Activated T-cell treated with anti-CD3 and anti-CD28 coated beads for 4 hours (primary cell): ENCODE measurements at places on chromosomes 6 and 20.

DNA sequence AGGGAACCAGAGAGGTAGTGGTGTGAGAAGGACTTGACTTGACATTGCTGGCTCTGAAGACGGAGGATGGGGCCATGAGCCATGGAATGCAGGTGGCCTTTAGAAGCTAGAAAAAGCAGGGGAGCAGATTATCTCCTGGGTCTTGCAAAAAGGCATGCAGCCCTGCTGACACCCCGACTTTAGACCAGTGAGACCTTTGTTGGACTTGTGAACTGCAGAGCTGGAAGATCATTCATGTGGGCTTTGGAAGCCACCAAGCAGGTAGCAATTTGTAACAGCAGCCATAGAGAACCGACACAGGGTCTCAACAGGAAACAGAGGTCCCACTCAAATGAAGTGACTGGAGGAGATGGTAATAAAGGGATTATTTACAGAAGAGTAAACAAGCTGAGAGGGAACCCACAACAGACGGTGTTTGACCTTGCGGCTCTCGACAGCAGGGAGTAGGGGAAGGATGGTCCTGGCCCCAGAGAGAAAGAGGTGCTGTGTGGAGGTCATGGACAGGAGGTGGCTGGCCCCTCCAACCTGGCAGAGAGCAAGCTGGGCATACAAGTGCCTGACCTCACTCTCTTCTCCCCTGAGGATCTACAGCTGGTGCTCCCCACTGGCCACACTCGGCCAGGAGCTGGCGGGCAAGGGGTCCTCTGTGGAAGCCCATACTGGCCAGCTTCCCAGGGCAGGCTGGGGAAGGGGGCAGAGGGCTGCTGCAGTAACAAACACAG, 43.9 kb downstream of the SLC22A23 start:
- no peak for DNase-seq

DNA sequence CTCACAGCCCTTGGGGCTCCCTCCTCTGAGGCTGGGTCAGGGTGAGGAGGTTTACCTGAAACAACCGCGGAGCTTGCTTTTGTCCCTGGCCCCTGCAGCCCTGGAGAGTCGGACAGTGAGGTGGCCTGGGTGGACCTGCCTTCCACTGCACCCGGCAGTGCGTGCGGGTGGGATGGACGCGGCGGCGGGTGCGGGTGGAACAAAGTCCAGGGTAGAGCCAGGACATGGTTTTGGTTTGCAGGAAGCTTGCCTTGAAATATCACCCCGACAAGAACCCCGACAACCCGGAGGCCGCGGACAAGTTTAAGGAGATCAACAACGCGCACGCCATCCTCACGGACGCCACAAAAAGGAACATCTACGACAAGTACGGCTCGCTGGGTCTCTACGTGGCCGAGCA, 27.1 kb downstream of the UCKL1 start:
- no peak for DNase-seq

DNA sequence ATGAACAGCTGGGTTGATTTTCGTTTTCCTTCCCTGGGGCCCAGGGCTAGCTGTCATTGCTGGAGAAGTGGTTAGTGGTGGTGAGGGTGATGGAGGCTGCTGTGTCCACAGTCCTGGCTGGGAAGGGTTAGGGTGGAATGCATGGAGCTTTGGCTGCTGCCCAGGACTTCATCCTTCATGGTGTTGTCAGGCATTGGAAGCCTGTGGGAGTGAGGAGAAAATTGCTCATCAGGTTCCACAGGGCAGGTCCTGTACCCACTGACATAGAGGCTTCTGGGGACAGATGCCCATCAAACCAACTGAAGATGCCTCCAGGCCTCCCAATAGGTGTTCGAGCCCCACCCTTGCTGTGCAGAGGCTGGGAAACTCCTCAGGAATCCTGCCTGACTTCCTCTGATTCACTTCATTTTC, 262.4 kb upstream of the SUPT3H start:
- DNase-seq = no peak

- DNase-seq = no peak
These were observed 98.6 kb downstream of the KCNQ5 start for GRCh38 chr6:72720464-72720863.

DNA sequence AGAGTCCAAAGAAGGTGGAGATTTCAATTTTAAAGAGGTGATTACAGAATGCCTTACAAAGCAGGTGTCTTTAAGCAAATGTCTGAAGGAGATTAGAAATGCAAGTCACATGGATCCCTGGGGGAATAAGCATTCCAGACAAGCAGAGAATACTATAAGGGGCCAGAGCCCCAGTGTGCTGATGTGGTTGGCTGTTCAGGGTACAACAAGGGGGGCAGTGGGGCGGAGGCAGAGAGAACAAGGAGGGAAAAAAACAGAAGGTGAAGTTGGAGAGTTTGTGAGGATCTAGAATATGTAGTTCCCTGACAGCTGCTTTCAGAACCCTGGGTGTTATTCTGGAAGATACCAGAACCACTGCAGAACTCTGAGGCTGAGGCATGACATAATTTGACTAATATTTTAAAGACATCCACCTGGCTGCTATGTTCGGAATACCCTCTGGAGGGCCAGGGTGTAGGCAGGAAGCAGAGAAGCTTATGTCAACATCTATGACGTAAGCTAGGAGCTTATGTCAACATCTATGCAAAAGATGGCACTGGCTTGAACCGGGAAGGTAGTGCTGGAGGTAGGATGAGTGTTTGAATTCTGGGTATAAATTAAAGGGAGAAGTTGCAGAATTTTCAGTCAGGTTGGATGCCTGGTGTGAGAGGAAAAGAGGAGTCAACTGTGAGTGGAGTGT, 276.3 kb upstream of the AGPAT4 start:
- no peak for DNase-seq

DNA sequence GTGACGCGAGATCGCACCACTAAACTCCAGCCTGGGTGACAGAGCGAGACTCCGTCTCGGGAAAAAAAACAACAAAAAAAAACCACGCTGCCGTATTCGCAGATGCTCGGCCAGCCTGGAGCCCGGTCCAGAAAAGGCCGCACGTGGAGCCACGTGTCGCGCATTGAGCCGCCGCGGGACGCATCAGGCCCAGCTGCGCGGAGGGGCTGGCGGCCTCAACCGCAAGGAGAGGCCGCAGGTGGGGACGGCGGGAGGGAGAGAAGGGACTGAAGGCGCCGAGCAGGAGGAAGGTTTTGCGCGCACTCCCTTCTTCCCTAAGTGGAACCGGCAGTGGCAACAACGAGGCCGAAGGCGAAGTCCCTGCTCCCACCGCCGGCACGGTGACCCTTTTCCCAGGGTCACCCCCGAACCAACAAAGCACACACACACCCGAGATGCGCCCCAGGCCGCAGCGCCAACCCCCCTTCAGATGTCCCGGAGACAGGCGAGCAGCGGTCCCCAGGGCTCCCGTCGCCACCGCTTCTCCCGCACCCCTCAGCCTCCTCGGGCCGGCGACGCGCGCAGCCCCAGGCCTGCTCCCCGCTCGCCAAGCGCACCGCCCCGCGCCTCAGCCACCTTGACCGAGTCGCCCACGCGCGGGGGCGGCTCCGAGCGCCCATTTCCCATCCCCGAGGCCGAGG, 681 bp downstream of the SYCP2 start:
- no peak for DNase-seq

- DNase-seq = no peak
These were observed 201.0 kb upstream of the CEP162 start for GRCh38 chr6:84428300-84428907.

DNA sequence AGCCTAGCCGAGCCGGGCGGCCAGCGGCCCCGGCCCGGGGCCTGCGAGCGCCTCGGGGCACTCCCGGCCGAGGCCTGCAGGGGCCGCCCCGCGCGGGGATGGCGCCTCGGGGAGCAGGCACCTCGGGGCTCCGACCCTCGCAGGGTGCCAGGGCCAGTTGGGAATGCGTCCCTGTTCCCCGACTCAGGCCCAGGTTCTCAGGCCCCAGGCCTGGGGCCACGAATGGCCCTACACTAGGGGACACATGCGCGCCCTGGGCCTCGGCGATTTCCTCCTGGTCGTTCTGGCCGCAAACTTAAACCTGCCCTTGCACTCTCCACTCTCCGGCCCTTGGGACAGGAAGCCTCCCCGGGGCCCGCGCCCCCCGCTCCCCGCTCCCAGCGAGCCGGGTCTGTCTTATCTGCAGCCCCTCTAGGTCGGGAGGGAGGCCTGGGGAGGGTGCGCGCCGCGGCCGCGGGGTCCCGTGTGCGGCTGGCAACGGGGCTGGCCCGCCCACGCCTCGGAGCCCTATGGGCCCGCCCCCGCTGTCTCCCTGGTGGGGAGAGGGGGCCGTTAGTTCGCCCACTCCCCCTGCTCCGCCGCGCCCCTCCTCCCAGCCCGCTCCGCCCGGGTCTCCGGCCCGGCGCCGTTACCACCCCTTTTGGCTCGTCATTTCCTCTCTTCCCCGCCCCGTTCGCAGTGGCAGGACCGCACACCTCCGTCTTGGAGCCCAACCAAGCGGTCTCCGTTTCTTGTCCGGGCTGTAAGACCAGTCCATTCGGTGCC, 611 bp downstream of the NFYA start:
- DNase-seq = peak; percentile 69

DNA sequence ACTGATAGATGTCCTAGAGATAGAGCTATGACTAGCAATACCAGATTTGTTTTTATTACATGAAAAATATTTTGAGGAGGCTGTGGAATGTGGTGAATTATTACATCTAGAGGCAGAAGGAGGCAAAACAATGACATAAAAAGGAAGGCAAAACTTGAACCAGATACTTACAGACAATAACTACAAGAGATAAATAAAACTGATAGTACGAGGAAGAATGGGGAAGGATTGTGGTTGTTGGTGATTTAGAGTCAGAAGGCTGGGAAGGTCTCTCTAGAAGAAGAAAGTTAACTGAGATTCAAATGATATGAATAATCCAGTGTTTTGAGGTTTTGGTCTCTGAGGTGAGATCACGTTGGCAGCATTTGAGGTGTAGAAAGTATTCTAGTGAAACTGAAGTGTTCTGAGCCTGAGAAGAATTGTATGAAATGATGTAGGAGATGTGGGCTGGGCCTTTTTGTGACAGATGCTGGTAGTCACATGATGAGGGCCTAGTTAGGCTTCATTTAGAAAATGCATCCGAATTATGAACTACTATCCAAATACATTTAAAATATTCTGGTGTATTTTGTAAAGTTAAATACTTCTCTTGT, 589.1 kb downstream of the EYS start:
- no peak for DNase-seq

- DNase-seq = no peak
These were observed 139.9 kb upstream of the SLC22A23 start for GRCh38 chr6:3596766-3597165.

DNA sequence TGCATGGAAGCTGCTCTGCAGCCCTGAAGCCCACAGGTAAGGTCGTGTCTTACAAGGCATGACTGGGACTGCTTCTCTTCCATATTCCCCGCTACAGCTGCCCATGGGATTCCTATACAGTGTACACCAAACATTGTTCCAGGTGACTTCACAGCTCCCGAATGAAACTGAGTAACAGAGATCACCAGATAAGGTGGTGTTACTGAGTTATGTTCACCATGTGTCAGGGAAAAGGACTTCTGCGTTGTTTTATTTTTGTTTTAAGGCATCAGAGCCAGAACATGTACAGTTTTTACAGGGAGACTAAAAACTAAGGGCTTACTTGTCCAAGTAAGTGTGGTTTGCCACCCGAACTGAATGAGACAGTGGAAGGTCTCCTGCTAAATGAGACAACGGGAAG, 138.3 kb downstream of the CD83 start:
- DNase-seq = no peak

DNA sequence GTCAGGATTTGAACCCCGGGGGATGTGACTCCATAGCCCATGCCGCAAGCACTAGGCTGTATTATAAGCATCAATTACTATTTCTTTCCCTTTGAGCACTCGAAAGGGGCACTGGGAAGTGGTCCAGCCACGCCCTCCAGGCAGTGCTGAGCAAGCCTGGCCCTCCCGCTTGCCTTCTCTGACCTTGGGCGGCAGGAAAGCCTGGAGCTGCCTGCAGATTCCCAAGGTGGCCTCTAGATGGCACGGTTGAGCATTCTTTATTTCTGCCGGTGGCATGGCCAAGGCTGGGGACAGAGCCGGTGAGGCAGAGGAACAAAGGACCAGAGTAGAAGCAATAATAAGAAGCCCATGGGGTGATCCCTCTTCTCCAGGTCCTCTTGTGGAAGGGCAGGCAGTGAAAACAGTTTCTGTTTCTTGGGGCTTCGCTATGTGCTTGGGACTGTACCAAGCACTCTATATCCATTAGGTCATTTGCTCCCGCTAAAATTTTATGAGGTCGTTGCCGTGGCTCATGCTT, 32.0 kb downstream of the ARHGAP40 start:
- DNase-seq = peak; percentile 54

- no peak for DNase-seq
These were observed 289.6 kb downstream of the PREX1 start for GRCh38 chr20:48538058-48538825.

DNA sequence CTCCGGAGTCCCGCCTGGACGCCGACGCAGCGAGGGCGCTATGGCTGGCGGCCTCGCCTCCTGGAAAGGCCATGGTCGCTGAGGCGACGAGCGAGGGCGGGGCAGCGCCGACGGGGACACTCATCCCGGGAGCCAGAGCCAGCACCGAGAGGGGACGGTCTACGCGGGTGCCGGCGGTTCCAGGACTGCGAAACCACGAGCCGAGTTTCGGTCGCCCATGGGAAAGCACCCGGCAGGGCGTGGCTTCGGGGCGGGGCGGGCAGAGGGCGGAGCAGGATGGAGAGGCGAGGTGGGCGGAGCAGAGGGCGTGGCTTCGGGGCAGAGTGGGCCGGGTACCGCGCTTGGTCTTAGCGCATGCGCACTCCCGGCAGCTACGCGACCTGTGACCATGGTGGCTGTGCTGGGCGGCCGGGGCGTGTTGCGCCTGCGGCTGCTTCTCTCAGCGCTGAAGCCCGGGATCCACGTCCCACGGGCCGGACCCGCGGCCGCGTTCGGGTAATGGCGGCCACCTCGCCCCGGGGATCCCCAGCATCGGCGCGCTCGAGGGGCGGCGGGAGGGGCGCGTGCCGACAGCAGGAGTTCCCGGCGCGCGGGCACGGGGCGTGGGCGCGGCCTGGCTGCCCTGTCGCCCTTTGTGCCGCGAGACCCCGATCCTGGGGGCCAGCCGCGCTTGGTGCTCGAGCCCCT, at the start of gene BPHL:
Gene BPHL, plus strand, starts transcription at position 359 of the 687 bp plus-strand sequence. Its CDS starts 30 bp downstream, at position 389.
- DNase-seq = peak; percentile 100

- DNase-seq = no peak
These were observed 13.5 kb downstream of the CNKSR3 start for GRCh38 chr6:154496793-154497517.

- DNase-seq = no peak
These were observed 48.2 kb downstream of the DSTN start for GRCh38 chr20:17617868-17618672.

DNA sequence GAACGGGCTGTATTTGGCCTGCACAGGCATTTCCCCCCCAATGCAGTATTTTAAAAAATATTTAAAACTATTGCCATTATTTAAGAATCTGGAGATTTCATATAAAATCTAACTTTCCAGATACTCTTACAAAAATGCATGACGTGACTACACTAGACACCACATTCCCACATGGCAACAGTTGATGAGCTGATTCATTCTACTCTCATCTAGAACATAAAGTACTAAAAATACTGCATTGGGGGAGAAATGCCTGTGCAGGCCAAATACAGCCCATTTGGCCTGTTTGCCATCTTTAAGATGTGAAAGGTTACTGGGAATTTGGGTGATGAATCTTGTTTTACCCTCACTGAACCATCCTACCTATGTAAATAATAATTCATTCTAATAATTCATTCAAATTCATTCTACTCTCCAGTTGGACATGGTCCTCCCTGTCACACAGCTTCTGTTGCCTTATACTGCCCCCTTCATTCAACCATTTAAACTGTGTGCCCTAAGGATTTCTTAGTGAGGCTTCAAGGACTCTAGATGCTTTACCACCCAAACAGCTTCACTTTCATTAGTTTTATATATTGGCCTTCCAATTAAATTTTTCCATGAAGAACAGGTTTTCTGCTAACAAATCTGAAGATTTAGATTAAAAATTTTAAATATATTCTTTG, 6.9 kb upstream of the ZSCAN16 start:
- DNase-seq = no peak

- DNase-seq = no peak
These were observed 119.0 kb upstream of the DST start for GRCh38 chr6:56761651-56762050.
